ENCODE measurements at places on chromosomes 5 and 9.

DNA sequence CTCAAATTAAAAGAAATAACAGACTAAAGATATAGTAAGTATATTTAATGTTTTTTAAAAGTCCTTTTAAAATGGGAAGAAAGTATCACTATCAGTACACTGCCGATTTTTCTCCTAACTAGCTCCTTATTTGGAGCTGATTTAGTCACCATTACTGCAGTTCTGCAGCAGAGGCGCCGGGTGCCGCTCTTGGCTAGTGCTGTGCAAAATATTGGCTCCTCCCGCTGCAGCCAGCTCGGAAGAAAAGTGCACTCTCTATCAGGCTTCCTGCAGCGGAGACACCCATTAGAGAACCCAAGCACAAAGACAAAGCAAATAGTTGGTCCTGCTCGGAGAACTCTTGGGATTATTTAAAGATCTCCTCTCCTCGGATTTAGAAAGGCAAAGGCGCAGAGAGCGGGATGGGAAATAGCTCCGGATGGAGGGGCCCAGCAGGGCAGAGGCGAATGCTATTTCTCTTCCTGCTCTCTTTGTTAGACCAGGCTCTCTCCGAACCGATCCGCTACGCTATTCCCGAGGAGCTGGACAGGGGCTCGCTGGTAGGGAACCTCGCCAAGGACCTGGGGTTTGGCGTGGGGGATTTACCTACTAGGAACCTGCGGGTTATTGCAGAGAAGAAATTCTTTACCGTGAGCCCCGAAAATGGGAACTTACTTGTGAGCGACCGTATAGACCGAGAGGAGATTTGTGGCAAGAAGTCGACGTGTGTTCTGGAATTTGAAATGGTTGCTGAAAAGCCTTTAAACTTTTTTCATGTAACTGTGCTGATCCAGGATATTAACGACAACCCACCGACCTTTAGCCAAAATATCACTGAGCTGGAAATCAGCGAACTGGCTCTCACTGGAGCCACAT lies at the start of gene PCDHGB3:
Gene PCDHGB3 (plus strand): TSS at position 249 of the 855 bp plus-strand sequence. CDS start 153 bp downstream, at position 402.
- peak; percentile 29 for DNase-seq

- DNase-seq = no peak
These were observed 2.8 kb downstream of the TXNDC8 start for GRCh38 chr9:110334871-110335270.

GRCh38 chr5:15009420-15009819 lies 137.8 kb upstream of the ANKH start:
- DNase-seq = no peak

DNA sequence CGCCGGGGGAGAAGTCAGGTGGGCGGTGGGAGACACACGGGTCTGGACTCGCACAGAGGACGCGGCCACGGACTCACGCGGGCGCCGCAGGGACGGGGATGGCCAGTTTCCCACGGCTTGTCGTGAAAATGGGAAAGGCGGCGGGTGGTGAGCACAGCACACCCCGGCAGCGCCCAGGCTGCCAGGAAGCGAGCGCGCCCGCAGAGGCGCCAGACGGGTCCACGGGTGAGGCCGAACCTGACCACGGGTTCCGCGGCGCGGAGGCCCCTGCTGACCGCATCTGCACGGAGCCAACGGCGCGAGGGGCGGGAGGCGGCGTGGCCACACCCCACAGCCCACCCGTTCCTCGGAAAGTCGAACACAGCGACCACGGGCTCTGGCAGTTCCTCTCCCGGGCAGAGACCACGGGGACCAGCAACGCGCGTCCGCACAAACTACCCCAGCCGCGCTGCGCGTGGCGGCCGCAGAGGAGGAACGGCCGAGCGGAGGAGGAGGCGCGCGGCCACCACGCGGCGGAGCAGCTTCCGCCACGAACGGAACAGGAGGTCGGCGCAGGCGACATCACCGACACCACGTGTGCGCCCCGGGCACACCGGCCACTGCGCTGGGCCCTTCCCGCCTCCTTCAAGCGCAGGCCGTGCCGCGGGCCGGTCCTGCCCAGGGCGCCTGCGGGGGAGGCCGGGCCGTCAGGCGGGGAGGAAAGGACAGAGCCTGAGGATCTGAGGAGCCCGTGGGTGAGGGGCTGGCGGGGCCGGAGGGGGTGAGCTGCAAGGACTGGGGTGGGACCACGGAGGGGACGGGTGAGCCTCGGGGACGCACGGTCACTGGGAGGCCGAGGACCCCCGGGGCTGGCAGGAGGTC lies 5.6 kb downstream of the EXD3 start:
- DNase-seq = no peak

DNA sequence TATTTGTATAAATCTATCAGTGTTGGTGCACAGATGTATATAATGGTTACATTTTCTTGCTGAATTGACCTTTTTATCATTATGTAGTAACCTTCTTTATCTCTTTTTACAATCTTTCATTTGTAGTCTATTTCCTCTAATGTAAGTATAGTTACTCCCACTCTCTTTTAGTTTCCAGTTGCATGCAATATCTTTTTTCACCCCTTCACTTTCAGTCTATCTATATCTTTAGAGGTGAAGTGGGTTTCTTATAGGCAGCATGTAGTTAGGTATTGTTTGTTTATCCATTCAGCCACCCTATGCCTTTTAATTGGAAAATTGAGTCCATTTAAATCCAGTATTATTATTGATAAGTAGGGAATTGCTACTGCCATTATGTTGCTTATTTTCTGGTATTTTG lies 6.1 kb upstream of the EMB start:
- no peak for DNase-seq

GRCh38 chr5:20537911-20538703 lies 550.1 kb upstream of the CDH18 start:
- no peak for DNase-seq

DNA sequence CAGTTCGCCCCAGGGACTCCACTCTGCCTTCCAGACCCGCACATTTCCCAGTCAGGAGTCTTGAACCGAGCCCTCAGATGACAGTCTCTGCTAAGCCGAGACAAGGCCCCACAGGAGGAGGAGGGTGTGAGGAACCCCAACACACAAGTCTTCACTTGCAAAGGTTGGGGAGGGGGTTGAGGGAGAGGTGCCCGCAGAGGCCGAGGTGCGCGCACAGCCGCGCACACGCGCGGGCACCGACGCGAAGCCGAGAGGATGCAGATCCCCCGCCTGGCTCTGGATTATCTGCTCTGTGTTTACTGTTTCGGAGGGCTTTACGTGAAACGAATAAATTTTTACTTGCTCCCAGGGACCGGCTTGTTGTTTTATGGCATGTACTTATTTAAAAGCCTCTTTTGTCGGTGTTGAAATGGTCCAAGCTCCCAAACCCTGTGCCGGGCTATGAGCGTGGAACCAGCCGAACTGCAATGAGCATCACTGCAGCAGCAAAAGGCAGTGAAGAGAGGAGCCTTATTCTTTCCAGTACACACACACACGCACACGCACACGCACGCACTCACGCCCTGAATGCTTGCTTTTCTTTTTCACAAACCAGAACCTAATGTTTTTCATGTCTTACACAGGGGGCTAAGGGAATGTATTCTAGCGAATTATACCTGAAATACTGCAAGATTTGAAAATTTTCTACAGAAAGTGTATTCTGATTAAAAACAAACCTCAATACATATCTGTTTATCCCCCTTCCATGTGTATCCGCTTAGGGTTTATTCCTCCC lies 297.7 kb downstream of the PARP8 start:
- no peak for DNase-seq

- DNase-seq = no peak
These were observed 18.6 kb upstream of the ANGPTL2 start for GRCh38 chr9:127140842-127141675.

DNA sequence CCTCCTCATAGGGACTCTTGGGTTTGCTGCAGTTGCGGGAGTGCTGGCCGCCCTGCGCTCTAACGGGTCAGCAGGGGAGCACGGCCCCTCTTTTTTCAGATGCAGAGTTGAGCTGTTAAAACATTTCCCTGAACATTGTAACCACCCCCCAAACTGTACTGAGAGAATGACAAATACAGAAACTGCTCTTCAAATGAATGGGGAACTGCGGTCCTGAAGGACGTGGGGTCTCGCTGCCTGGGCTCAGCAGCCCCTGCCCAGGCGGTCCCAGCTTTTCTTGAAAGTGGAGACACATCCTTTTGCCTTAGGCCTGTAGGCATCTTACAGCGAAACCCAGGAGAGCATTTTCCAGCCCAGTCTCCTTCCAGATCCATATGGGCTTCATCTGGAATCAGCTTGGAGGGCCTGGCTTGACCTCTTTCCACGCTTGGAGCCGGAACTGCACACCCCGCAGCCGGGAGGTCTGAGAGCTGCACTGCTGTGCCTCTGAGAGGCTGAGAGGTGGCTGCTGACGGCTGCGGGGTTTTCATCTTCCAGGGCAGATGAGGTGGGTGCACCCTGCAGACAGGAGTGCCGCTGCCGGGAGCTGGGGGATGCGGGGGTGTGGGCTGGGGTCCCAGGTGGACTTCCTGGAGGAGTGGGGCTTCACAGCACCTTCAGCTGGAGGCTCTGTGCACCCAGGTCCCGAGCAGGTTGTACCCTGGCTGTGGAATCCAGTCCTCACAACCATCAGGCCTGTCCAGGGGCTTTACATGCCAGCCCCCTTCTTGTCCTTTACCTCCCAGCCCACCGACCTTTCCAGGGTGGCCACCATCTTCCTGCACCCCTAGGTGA lies 1.2 kb upstream of the AGPAT2 start:
- DNase-seq = no peak

- no peak for DNase-seq
These were observed 622.1 kb downstream of the PSAT1 start for GRCh38 chr9:78918976-78919375.

GRCh38 chr5:79200573-79201183 lies 35.3 kb upstream of the JMY start:
- DNase-seq = no peak

- DNase-seq = no peak
These were observed 39.1 kb downstream of the POC5 start for GRCh38 chr5:75678155-75678554.

GRCh38 chr9:34559624-34560455 lies 29.7 kb downstream of the CNTFR start:
- no peak for DNase-seq

DNA sequence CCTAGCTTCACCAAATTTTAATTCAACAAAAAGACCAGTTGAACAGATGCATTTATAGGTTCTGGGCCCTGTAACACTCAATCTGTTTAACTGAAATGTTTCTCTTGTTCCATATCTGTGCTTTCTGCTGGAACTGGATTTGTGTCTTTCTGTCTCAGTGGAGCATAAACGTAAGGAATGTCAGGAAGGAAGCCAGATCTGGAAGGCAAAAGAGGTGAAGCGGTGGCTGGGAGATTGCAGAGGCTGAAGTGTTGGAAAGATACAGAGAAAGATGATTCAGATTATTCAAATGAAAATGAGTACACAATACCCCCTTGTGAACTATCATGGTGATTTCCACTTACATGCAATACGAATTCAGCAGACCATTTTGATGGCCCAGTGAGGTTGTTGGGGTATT lies 406.8 kb downstream of the BRINP1 start:
- DNase-seq = no peak

GRCh38 chr9:35743452-35743851 lies 5.6 kb downstream of the GBA2 start:
- DNase-seq = no peak

- DNase-seq = no peak
These were observed 37.7 kb downstream of the SAR1B start for GRCh38 chr5:134594797-134595457.

DNA sequence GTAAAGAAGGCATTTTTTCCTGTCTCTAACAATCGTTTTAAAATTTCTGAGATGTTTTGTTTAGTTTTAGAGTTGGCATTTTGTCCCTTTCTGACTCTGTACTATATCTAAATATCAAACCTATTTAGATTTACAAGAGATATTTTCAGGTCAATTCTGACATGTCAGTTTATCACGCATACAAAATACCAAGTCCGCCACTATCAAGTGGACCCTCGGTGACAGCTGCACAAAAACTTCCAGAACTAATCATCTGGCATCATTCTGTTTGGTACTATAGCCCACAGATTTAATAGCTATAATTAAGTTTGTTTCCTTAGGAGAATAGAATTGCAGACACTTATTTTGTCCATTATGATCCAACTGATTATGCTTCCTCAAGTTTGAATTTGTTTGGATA lies 1278.2 kb downstream of the CDH12 start:
- DNase-seq = no peak
